ENCODE measurements at places on chromosomes 5 and 9. TPM values are rescaled to one million over a fixed set of nuclear protein-coding genes. Genes with fewer than 3 reads are reported as not detected.

The SLC12A2 gene
- total RNA-seq: 10.4 TPM

The ZNF618 gene
- total RNA-seq: 36.5 TPM

The PCDHGA4 gene
- total RNA-seq: 3.5 TPM

The SPAG8 gene
- total RNA-seq: 1.4 TPM

The GABRA6 gene
- not detected for total RNA-seq

DNA sequence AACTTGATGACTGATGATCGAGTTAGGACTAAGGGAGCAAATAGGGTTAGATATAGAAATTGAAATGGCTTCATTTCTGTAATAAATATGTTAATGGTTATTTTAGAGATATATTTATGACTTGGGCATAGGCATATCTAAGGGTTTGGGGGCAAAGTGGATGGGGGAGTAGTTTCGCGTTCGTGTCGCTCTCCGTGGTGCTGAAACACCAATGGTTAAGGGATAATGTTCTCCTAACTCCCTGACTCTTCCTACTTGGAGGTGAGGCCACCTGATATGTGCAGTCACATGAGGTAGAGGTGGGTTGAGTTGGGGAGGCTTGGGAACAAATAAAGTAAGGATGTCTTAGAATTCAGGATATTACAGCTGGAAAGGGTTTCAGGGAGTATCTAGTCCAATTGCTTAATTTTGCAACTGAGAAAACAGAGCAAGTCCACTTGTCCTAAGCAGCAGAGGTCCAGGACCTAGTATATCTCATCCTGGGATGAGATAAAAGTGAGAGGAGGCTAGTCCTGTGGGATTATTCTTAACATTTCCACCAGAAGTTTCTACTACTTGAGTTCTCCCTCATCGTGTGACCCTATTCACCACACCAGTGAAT lies 44.0 kb upstream of the MAP1B start:
- H3K27ac ChIP-seq: no peak overlapping the region
- peak; percentile 54 for DNase-seq
- peaks cover 19% of the 10 kb centered on the region for H3K27me3 ChIP-seq

- no peak overlapping the region for H3K27ac ChIP-seq
- no peak overlapping the region for H3K4me3 ChIP-seq
- DNase-seq: no peak
- H3K4me1 ChIP-seq: no peaks in the 10 kb centered on the region
These were observed 125.8 kb downstream of the MED10 start for GRCh38 chr5:6252581-6252980.

DNA sequence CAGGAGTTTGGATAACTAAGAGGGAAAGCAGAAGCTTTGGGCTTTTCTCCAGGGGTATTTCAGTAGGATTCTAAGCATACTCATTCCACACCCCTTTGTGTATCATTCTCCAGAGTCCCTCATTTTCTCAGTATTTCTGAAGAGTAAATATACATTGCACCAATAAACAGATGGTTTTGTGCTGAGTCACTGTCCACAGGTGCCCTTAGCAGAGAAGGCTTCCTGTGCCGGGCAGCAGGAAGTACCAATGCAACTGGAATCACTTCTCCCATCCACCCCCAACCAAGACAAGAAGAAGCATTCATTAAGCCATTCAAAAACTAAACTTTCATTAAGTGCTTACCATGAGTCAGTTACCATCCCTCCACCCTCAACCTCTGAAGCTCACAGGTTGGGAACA lies 3.6 kb upstream of the CCNJL start:
- peak; percentile 5 for DNase-seq
- no peak overlapping the region for H3K4me3 ChIP-seq
- H3K4me1 ChIP-seq: peaks cover 13% of the 10 kb centered on the region
- H3K27me3 ChIP-seq: no peaks in the 10 kb centered on the region

- H3K4me1 ChIP-seq: peaks cover 7% of the 10 kb centered on the region
- no peak overlapping the region for H3K27ac ChIP-seq
- DNase-seq: no peak
- no peaks in the 10 kb centered on the region for H3K27me3 ChIP-seq
- H3K36me3 ChIP-seq: no peaks in the 10 kb centered on the region
These were observed 69.6 kb upstream of the PTCH1 start for GRCh38 chr9:95586326-95586725.

GRCh38 chr9:118522093-118523028 lies 818.2 kb downstream of the TLR4 start:
- no peak overlapping the region for H3K4me3 ChIP-seq
- DNase-seq: peak; percentile 51
- H3K27ac ChIP-seq: no peak overlapping the region
- no peaks in the 10 kb centered on the region for H3K4me1 ChIP-seq
- no peaks in the 10 kb centered on the region for H3K27me3 ChIP-seq
- H3K36me3 ChIP-seq: no peaks in the 10 kb centered on the region

DNA sequence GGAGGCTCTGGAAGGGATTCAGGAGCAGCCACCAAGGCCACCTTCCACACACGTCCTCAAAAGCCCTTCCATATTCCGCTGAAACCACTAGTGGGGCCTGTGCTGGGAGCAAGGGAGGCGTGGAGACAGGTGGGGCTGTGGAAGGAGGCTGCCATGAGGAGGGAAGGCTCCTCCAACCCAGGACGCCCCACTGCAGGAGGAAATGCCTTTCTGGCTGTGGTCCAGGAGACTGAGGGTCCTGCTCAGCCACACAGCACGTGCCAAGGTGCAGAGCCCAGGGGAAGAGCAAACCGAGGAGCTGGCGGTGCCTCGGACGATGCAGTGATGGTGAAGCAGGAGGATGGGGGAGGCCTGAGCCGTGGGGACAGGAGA lies 49.5 kb downstream of the ADAMTS2 start:
- no peak overlapping the region for H3K27ac ChIP-seq
- H3K4me3 ChIP-seq: no peak overlapping the region
- no peak for DNase-seq
- H3K36me3 ChIP-seq: no peaks in the 10 kb centered on the region
- H3K4me1 ChIP-seq: no peaks in the 10 kb centered on the region
- no peaks in the 10 kb centered on the region for H3K27me3 ChIP-seq

GRCh38 chr5:32984851-32985610 lies 273.9 kb downstream of the NPR3 start:
- no peak overlapping the region for H3K4me3 ChIP-seq
- DNase-seq: peak; percentile 25
- no peaks in the 10 kb centered on the region for H3K4me1 ChIP-seq
- H3K27me3 ChIP-seq: no peaks in the 10 kb centered on the region

GRCh38 chr5:169574134-169574646 lies 9.4 kb upstream of the SPDL1 start:
- H3K27me3 ChIP-seq: peaks cover 94% of the 10 kb centered on the region

- DNase-seq: no peak
- H3K4me3 ChIP-seq: peak within 1 kb of the TSS; percentile 46
- H3K36me3 ChIP-seq: no peaks in the 10 kb centered on the region
- peak within 1 kb of the TSS; percentile 16 for H3K27ac ChIP-seq
These were observed at the start of gene ASS1 for GRCh38 chr9:130444565-130445221. Gene ASS1 (plus strand): TSS chr9:130444961. CDS start chr9:130452229, 7,268 bp downstream.

DNA sequence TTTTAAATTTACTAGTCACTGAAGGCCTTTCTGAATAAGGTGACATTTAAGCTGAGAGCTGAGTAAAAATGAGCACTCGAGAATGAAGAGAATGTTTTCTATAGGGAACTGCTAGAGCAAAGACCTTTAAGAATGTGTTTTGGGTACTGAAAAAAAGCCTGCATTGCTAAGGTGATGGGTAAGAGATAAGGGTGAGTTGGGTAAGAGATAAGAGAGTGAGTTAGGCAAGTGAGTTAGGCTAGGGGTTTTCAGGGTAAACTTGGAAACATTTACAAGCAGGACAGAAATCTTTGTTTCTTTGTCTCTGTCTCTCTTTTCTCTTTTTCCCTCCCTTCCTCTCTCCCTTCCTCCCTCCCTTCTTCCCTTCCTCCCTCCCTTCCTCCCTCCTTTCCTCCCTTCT lies 5.6 kb downstream of the RAD23B start:
- H3K36me3 ChIP-seq: no peaks in the 10 kb centered on the region
- no peak overlapping the region for H3K27ac ChIP-seq
- no peak for DNase-seq
- no peaks in the 10 kb centered on the region for H3K27me3 ChIP-seq
- H3K4me3 ChIP-seq: no peak overlapping the region

GRCh38 chr9:133234577-133235322 lies 25.7 kb upstream of the OBP2B start:
- H3K36me3 ChIP-seq: no peaks in the 10 kb centered on the region
- DNase-seq: no peak
- H3K4me3 ChIP-seq: no peak overlapping the region
- no peak overlapping the region for H3K27ac ChIP-seq

DNA sequence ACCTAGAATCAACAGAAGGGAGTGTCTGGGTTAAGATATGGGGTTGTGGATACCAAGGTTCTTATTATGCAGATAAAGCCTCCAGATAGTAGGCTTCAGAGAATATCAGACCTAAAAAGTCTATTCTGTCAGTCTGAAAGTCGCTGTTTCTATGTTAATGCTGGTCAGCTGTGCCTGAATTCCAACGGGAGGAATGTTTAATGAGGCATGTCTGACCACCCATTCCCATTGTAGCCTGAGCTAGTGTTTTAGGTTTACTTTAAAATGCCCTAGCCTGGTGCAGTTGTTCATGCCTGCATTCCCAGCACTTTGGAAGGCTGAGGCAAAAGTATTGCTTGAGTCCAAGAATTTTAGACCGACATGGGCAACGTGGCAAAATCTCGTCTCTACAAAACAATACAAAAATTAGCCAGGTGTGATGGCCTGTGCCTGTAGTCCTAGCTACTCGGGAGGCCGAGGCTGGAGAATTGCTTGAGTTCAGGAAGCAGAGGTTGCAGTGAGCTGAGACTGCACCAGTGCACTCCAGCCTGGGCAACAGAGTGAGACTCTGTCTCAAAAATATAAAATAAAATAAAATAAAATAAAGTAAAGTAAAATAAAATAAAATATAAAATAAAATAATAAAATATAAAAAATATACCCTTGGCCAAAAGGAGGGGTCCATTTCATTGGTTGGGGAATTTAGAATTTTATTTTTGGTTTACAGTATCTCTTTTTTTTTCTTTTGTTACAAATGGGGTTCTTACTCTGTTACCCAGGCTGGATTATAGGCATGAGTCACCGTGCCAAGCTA lies 7.8 kb upstream of the SOX30 start:
- no peaks in the 10 kb centered on the region for H3K27me3 ChIP-seq
- no peak overlapping the region for H3K27ac ChIP-seq
- no peaks in the 10 kb centered on the region for H3K4me1 ChIP-seq
- H3K4me3 ChIP-seq: no peak overlapping the region
- DNase-seq: no peak
- no peaks in the 10 kb centered on the region for H3K36me3 ChIP-seq

All from A673 (cell line).